Activated CD4-positive, alpha-beta T cell treated with anti-CD3 and anti-CD28 coated beads for 36 hours (primary cell): ENCODE measurements at places on chromosomes 12 and 14. TPM values are rescaled to one million over a fixed set of nuclear protein-coding genes. Genes with fewer than 3 reads are reported as not detected.

GRCh38 chr14:54503486-54503885, 6.2 kb upstream of the CGRRF1 start:
- no peak for DNase-seq

- DNase-seq: no peak
Observed at GRCh38 chr14:103070263-103070885, 13.0 kb upstream of the CDC42BPB start.

DNA sequence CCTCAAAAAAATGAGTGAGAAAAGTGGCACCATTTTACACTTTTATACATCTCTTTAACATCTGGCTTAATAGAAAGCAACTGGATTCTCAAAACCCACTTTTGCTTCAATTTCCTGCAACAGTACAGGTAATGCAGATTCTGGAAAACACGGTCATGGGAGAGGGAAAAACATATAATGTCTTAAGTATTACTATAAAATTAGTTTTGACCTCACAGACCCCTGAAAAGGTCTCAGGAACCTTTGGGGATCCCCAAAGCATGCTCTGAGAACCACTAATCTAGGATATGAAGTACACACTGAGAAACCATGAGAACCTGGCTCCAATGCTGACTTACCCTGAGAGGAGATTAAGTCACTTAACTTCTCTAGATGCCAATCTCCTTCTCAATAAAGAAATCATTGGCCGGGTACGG, 64.7 kb downstream of the PPP2R5E start:
- DNase-seq: peak; percentile 16

DNA sequence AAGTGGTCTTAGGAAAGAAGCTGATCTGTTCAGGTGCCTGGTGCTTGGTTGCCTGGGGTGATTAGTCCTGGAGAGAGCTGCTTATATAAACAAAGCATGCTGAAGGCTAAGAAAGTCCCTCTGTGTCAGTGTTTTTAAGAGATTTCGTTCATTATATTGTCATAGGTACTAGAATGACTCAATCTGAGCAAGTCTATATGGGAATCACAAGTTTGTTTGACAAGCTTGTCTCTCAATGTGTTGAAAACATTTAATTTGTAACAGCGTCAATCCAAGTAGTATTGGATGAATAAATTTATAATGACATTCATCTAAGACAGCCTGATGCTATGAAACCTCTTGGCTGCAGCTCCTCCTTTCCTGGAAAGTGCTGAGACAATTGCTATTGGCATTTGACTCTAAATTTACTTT, 256.3 kb downstream of the TMTC2 start:
- DNase-seq: no peak

DNA sequence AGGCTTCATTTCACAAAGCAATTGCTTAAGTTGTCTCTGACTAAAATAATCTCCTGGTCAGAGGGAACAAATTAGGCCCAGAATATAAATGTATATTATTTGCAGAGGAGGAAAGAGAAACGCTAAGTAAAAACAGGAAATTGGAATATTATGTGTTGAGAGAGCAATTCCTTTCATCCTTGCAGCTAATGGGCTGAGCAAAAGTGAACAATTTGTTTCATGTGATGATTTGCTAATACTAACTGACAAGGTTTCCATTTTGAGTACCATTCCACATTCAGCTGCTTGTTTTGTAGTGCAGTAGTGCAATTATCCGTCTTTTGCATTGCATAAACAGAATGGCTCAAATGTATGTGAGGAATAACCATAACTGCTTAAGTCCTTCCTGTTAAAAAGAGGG, 103.2 kb downstream of the TPH2 start:
- DNase-seq: no peak

- DNase-seq: no peak
Observed at GRCh38 chr12:117046011-117046369, 53.2 kb downstream of the TESC start.

DNA sequence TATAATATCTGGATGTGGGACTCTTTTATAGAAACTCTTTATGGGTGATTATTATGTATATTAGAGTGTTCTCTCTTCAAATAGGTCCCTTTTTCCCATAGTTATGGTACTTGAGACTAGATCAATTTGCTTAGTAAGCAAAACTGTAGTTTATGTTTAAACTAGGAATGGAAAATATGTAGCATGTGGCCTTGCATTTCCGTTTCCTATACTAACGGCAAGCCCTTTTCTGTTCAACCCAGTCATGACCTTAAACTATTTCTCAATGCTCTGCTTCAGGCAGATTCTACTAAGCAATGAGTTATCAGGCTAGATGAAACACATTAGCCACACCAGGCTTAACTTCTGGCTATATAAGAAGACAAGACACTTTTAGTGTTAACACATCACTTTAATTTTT, 84.6 kb downstream of the OTOGL start:
- no peak for DNase-seq

DNA sequence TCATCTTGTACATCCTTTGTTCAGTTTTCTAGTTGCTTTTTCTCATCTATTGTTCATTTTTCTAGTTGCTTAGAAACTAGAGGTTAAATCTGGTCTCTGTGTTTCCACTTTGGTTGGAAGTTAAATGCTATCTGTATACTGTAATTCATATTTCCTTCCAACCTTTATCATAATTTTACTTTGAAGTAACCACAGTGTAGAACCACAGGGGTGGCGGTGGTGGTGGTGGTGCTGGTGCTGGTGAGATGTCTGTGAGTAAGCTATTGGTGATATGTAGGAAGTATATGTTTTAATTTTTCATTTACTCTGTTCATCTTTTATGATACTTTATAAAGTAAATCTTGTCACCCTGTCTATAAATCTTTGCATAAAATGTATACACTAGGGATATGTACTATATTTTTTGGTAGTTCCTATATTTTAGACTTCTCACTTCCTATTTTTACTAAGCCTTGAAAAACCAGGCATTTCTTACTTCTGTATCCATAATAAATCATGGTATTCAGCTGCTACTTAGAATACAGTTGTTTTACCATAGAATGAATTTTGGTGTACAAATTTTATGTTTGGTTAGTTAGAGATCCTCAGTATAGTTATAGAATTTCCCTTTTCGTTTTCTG, 31.9 kb downstream of the CCDC91 start:
- DNase-seq: peak; percentile 79

DNA sequence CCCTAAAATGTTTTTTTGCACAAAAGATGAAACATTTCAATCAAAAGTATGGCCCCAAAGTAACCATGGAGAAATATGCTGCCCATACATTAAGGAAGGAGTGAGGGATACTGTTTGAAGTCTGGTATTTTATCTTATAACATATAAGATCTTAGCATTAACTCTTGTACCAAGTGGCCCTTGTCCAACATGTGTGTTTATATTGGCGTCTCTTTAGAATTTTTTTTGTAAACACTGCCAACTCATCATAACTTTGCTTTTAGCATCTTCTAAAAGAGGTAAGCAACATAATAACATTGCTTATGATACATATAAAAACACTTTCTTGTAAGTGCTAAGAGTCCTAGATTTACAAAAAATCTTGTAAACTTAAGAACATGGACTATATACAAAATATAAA, 419.7 kb downstream of the ADAMTS20 start:
- no peak for DNase-seq

DNA sequence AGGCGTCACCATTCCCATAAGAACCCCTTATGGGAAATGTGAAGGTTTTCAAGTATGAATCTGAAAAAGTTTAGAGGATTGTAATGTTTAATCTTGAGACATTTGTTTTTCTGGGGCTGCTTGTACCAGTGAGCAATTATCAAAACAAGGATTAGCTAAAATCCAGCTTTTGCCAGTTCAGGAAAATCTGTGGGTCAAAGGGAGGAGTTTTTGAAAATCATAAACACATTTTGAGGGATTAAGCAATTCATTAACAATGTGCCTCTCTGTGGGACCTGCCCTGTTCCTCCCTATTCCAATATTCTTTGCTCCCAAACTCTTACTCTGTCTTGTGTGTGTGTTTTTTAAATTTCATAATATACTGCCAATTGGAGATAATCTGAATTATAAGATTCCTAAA, 11.7 kb upstream of the DAAM1 start:
- DNase-seq: no peak

GRCh38 chr12:73906757-73907156, 630.9 kb upstream of the ATXN7L3B start:
- DNase-seq: no peak

DNA sequence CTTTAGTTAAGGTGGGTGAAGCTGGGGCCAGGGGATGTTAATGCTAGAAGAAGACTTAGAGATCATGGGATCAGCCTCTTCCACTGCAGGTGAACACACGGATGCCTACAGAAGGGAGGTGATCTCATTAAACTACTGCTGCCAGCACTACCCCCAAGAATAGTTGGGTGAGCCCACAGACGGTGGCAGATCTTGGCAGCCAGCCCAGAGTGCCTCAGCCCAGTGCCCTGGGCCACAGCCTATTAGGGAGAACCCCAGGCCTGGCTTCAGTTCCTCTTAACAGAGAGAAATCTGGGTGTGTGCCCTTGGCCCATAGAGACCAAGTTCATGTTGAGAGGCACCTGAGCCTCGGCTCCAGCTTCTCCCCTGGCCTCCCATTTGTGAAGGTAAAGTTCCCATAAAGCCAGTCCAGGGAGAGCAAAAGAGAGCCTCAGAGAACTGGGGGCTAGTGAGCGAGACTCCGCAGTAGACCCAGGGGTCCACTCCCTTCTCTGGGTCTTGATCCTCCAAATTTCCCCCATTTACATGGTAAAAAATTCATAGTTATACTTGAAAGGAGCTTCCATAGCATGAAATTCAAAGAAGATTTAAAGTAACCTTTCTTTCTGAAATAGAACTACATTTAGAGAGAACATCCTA, 125.0 kb upstream of the CCND2 start:
- peak; percentile 75 for DNase-seq

DNA sequence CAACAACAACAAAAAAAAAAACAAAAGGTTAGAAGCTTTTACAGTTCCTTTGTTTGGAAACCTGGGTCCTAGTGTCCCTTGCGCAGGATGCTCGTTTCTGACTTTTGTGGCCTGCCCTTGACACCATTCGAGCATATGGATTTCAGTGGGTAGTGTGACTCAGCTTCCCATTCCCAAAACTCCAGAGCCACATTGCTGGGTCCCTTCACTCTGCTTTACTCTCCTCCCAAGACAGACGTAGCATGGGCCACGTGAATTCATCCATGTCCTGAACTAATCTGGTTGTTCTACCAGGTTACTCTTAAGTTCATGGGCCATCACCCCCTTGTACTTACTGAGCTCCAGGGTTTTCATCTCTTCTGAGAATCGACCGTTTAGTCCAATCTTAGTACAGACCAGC, 68.0 kb upstream of the MAX start:
- DNase-seq: no peak

- DNase-seq: no peak
Observed at GRCh38 chr12:20142316-20142715, 226.0 kb upstream of the PDE3A start.

GRCh38 chr14:20428010-20428365, 8.0 kb downstream of the KLHL33 start:
- DNase-seq: no peak

- no peak for DNase-seq
Observed at GRCh38 chr12:24102676-24103075, 153.2 kb upstream of the SOX5 start.

GRCh38 chr14:51224551-51224950, 15.5 kb upstream of the TMX1 start:
- no peak for DNase-seq

DNA sequence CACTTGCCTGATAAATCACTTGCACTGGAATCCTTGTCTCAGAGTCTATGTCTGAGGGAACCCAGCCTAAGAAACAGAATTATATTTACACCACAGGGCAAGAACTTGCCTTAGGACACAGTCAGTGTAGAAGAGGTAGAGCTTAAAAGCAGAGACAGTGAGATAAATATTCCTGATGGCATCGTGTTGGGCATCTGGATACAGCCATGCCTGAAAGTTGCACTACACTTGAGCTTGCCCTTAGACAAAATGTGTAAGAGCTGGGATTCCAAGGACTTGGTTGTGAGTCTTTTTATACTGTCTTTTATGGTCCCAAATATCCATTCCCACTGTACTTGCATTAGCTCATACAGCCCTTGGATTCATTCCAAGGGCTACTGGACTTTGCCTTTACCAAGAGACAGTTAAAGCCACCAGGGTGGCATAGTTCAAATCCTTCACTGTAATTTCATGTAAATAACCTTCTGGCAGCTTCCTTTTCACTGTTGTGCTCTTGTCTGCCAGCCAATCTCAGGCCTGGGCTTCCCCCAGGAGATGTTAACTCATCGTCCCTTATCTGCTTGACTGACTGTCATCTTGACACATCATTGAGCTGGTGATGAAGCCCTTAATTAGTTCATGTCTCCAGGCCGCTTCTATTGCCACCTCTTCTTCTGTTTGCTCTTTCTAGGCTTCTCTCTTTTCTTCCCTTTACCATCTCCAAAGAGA, 577.9 kb upstream of the TBX3 start:
- DNase-seq: no peak

DNA sequence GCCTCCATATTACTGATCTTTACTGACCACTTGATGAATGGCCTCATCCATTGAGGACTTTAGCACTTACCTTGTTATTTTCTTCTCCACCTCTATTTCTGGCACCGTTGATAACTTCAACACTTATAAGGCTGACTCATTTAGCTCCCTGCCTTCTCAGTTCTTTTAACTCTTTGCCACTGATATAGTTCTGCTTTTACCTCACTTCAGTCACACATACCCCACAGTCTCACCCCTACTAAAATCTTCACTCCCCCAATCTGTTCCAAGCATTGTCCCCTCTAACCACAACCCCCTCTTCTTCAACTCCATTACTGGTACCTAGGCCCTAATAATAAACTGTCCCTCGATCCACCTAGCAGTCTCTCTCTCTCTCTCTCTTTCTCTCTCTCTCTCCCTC, 141.0 kb downstream of the PAH start:
- DNase-seq: no peak

TAS2R19 gene
- 1.6 TPM for total RNA-seq

TOMM20L gene
- not detected for total RNA-seq

CISTR gene
- total RNA-seq: not detected

FBXL14 gene
- 17.8 TPM for total RNA-seq

SLCO1C1 gene
- total RNA-seq: not detected

TAS2R50 gene
- total RNA-seq: 0.53 TPM

ARHGAP5 gene
- total RNA-seq: 40.1 TPM

NPAS3 gene
- total RNA-seq: not detected

SERPINA12 gene
- not detected for total RNA-seq

CINP gene
- 51.4 TPM for total RNA-seq

KRT7 gene
- 3.9 TPM for total RNA-seq

ZDHHC22 gene
- not detected for total RNA-seq

LRP6 gene
- 6.8 TPM for total RNA-seq
